HepG2 (cell line): ENCODE measurements at places on chromosomes 1 and 21.
A peak's percentile ranks its signal among the peaks of the same experiment; 100 is the strongest.

GRCh38 chr1:32427264-32427963, 33.2 kb upstream of the BSDC1 start:
- no peak overlapping the region for H3K27ac ChIP-seq
- no peaks in the 10 kb centered on the region for H3K36me3 ChIP-seq
- H3K4me1 ChIP-seq = no peaks in the 10 kb centered on the region

- H3K36me3 ChIP-seq = no peaks in the 10 kb centered on the region
- peak overlapping the region; percentile 9 for H3K27ac ChIP-seq
- H3K4me3 ChIP-seq = no peak overlapping the region
- DNase-seq = peak; percentile 34
- H3K27me3 ChIP-seq = no peaks in the 10 kb centered on the region; the same call in 2 of the 3 replicates
- H3K4me1 ChIP-seq = peaks cover 42% of the 10 kb centered on the region
Measured at GRCh38 chr1:244964112-244964971, 100.0 kb upstream of the HNRNPU start.

DNA sequence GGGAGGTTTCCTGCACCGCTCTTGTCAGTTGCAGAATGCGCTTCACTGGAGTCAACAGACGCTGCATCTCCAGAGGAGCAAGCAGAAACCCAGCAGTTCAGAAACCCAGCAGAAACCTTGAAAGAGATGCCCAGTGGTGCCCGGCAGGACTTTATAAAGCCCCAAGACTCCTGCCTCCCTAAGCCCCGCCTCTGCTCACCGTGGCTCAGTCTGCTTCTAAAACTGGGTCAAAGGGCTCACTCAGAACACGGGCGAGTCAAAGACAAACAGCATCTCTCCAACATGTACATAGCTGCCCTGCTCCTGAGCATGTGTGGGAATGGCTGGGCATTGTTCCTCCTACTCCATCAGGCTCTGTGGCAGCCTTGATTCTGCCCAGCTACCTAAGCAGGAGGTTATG, at the start of gene HMGCS2:
HMGCS2 (minus strand) TSS at position 128 of the 400 bp plus-strand sequence; CDS start at position 67, 61 bp downstream.
- H3K27ac ChIP-seq = no peak within 1 kb of the TSS
- no peaks in the 10 kb centered on the region for H3K36me3 ChIP-seq
- peaks cover 2% of the 10 kb centered on the region; the same call in 1 of the 2 replicates for H3K27me3 ChIP-seq
- DNase-seq = no peak

DNA sequence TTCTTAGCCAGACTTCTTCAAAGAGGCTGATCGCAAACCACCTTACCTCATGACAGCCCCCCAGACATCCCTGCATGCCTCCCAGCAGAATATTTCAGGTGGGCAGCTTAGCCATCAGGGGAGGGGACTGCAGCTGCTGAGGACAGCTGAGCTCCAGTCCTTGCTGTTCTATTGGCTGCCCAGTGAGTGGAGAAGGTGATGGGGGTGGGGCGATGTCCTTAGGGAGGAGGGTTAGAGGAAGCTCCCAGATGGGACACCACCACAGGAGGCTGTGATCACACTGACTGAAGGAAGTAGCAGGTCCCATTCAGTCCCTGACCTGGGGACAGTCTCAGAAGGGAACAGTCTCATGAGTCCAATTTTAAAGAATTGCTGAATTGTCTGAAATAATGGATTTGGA, 38.3 kb downstream of the GJA5 start:
- no peak overlapping the region for H3K27ac ChIP-seq
- no peak for DNase-seq
- no peak overlapping the region for H3K4me3 ChIP-seq
- peaks cover 28% of the 10 kb centered on the region for H3K4me1 ChIP-seq

- peaks cover 79% of the 10 kb centered on the region for H3K4me1 ChIP-seq
- H3K27me3 ChIP-seq = no peaks in the 10 kb centered on the region
- DNase-seq = no peak
- H3K4me3 ChIP-seq = peak overlapping the region; percentile 69
- peak overlapping the region; percentile 69 for H3K27ac ChIP-seq
- H3K36me3 ChIP-seq = peaks cover 9% of the 10 kb centered on the region; the same call in 1 of the 3 replicates
Measured at GRCh38 chr1:15151871-15152270, 1.7 kb upstream of the TMEM51 start.

DNA sequence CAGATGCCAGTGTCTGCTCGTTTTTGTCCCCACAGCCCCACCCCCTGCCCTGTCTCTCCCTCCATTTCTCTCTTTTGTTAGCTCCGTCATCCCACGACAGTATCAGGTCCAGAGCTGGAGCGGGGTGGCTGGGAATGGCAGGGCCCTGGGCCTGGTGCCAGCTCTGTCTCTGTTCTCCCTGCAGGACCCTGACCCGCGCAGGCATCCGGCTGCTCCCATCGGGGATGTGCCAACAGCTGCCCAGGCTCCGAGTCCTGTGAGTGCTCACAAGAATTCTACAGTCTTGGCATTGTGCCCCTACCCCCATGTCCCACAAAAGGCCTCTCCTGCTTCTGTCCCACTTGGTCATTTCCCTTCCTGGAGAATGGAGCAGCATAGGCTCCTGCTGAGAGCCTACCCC, 37.4 kb downstream of the UBE2T start:
- H3K36me3 ChIP-seq = no peaks in the 10 kb centered on the region
- peaks cover 85% of the 10 kb centered on the region; the same call in 2 of the 3 replicates for H3K27me3 ChIP-seq
- no peak for DNase-seq
- H3K4me1 ChIP-seq = peaks cover 12% of the 10 kb centered on the region; the same call in 1 of the 2 replicates
- no peak overlapping the region for H3K4me3 ChIP-seq
- H3K27ac ChIP-seq = no peak overlapping the region

DNA sequence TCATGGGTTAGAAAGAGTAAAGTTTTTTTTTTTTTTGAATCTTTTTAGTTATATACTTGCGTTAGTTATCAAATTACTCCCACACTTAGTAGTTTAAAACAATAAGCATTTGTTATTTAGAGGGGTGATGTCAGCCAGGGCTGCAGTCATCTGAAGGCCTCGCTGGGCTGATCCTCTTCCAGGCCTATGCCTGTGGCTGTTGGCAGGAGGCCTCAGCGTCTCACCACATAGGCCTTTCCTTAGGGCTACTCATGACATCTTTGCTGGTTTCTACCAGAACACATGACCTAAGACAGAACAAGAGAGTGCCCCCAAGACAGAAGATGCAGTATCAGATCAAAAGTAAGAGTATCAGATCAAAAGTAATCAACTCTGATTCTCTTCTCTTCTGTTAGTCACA, 167.4 kb downstream of the HHAT start:
- H3K4me1 ChIP-seq = no peaks in the 10 kb centered on the region
- no peak overlapping the region for H3K4me3 ChIP-seq
- no peak overlapping the region for H3K27ac ChIP-seq
- no peaks in the 10 kb centered on the region for H3K27me3 ChIP-seq

DNA sequence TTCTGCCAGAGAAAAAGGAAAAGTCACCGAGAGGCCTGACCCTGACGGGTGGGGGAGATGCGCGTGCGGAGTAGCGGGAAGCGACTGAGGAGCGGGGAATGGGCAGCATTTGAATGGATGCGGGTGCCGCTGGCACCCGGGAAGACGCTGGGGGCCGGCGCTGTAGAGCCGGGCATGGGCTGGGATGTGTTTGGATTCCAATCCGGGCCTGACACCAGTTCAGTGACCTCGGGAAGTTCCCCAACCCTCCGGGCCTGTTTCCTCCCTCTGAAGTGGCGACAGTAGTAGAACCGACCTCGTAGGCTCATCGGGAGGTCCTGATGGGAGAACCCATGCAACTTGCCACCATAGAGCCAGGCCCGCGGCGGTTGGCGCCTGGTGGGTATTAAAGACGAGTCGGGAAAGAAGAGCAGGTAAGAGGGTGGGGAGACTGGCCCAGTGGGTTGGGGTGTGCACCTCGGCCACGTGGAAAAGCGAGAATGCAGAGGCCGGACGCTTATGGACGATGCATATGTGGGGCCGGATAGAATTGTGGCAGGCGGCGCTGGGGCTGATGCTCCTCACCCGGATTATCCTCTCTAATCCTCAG, 642 bp upstream of the SLC16A1 start:
- H3K27ac ChIP-seq = peak overlapping the region; percentile 87
- peak; percentile 25 for DNase-seq
- no peaks in the 10 kb centered on the region; the same call in 2 of the 3 replicates for H3K27me3 ChIP-seq
- H3K36me3 ChIP-seq = no peaks in the 10 kb centered on the region
- peak overlapping the region; percentile 78 for H3K4me3 ChIP-seq
- peaks cover 68% of the 10 kb centered on the region for H3K4me1 ChIP-seq

- no peak overlapping the region for H3K4me3 ChIP-seq
- H3K4me1 ChIP-seq = peaks cover 5% of the 10 kb centered on the region; the same call in 1 of the 2 replicates
- no peak for DNase-seq
- no peaks in the 10 kb centered on the region; the same call in 1 of the 2 replicates for H3K27me3 ChIP-seq
Measured at GRCh38 chr1:227558732-227559262, 4.6 kb upstream of the ZNF678 start.

GRCh38 chr1:84428235-84428634, 30.0 kb downstream of the DNASE2B start:
- DNase-seq = no peak
- no peak overlapping the region for H3K27ac ChIP-seq
- H3K4me1 ChIP-seq = no peaks in the 10 kb centered on the region
- no peaks in the 10 kb centered on the region for H3K27me3 ChIP-seq
- H3K4me3 ChIP-seq = no peak overlapping the region

- H3K4me3 ChIP-seq = peak overlapping the region; percentile 64; the same call in 1 of the 2 replicates
- no peak overlapping the region for H3K27ac ChIP-seq
- peaks cover 80% of the 10 kb centered on the region for H3K4me1 ChIP-seq
Measured at GRCh38 chr1:24861821-24862727, 68.0 kb downstream of the RUNX3 start.

GRCh38 chr1:25905680-25906643, at the start of gene STMN1:
Gene STMN1 (minus strand): TSS chr1:25906419. CDS start chr1:25904676, 1,743 bp downstream.
- H3K4me3 ChIP-seq = peak within 1 kb of the TSS; percentile 84
- peaks cover 3% of the 10 kb centered on the region; the same call in 1 of the 2 replicates for H3K27me3 ChIP-seq
- H3K36me3 ChIP-seq = peaks cover 6% of the 10 kb centered on the region
- peak; percentile 86 for DNase-seq
- peak within 1 kb of the TSS; percentile 70 for H3K27ac ChIP-seq

- H3K27ac ChIP-seq = no peak overlapping the region
- peaks cover 42% of the 10 kb centered on the region for H3K4me1 ChIP-seq
- H3K4me3 ChIP-seq = no peak overlapping the region
- DNase-seq = no peak
- H3K27me3 ChIP-seq = peaks cover 45% of the 10 kb centered on the region; the same call in 2 of the 3 replicates
Measured at GRCh38 chr1:12182410-12182984, 15.7 kb downstream of the TNFRSF1B start.

GRCh38 chr1:19619697-19620384, 24.3 kb upstream of the NBL1 start:
- DNase-seq = peak; percentile 97
- no peak overlapping the region for H3K4me3 ChIP-seq
- H3K4me1 ChIP-seq = peaks cover 72% of the 10 kb centered on the region
- H3K27ac ChIP-seq = peak overlapping the region; percentile 84
- no peaks in the 10 kb centered on the region for H3K27me3 ChIP-seq
- no peaks in the 10 kb centered on the region; the same call in 2 of the 3 replicates for H3K36me3 ChIP-seq
